ENCODE measurements at places on chromosomes 12 and 14.
A peak's percentile ranks its signal among the peaks of the same experiment; 100 is the strongest.

- H3K4me3 ChIP-seq = no peak overlapping the region
- H3K27me3 ChIP-seq = no peaks in the 10 kb centered on the region
- H3K36me3 ChIP-seq = no peaks in the 10 kb centered on the region
These were observed 74.9 kb downstream of the VWF start for GRCh38 chr12:6049587-6049986.

GRCh38 chr14:51993285-51993920, 4.1 kb downstream of the RTRAF start:
- no peak overlapping the region for H3K27ac ChIP-seq
- H3K27me3 ChIP-seq = no peaks in the 10 kb centered on the region
- peaks cover 48% of the 10 kb centered on the region for H3K36me3 ChIP-seq
- H3K4me1 ChIP-seq = peaks cover 17% of the 10 kb centered on the region
- no peak for DNase-seq
- H3K4me3 ChIP-seq = no peak overlapping the region

- no peak for DNase-seq
- no peaks in the 10 kb centered on the region for H3K4me1 ChIP-seq
- H3K36me3 ChIP-seq = no peaks in the 10 kb centered on the region
- no peak overlapping the region for H3K4me3 ChIP-seq
These were observed 69.6 kb downstream of the NINJ2 start for GRCh38 chr12:593396-594270.

DNA sequence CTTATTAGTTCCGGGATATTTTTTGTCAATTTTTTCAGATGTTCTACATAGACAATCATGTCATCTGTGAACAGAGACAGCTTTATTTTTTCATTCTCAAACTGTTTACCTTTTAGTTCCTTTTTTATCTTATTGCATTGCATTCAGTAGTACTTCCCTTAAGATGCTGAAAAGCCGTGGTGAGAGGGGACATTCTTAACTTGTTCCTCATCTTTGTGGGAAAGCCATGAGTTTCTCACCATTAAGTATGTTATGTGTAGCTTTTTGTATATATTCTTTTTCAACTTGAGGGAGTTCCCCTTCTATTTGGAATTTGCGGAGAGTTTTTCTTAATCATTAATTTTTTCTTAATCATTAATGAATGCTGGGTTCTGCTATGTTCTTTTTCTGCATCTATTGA, 1727.1 kb upstream of the SEL1L start:
- no peak for DNase-seq
- H3K27me3 ChIP-seq = no peaks in the 10 kb centered on the region
- H3K36me3 ChIP-seq = no peaks in the 10 kb centered on the region
- no peak overlapping the region for H3K4me3 ChIP-seq

- DNase-seq = no peak
- no peak overlapping the region for H3K4me3 ChIP-seq
- no peaks in the 10 kb centered on the region for H3K4me1 ChIP-seq
- no peak overlapping the region for H3K27ac ChIP-seq
- H3K27me3 ChIP-seq = peaks cover 3% of the 10 kb centered on the region
These were observed 193.5 kb upstream of the CNOT2 start for GRCh38 chr12:70049596-70050360.

- no peaks in the 10 kb centered on the region for H3K36me3 ChIP-seq
- H3K4me3 ChIP-seq = no peak overlapping the region
- H3K27ac ChIP-seq = no peak overlapping the region
- H3K27me3 ChIP-seq = no peaks in the 10 kb centered on the region
These were observed 107.8 kb downstream of the VCPKMT start for GRCh38 chr14:50008562-50008961.

GRCh38 chr12:6883683-6884082, 10.6 kb upstream of the SPSB2 start:
- no peaks in the 10 kb centered on the region for H3K4me1 ChIP-seq
- no peak for DNase-seq
- no peaks in the 10 kb centered on the region for H3K27me3 ChIP-seq
- no peak overlapping the region for H3K4me3 ChIP-seq
- H3K27ac ChIP-seq = no peak overlapping the region

DNA sequence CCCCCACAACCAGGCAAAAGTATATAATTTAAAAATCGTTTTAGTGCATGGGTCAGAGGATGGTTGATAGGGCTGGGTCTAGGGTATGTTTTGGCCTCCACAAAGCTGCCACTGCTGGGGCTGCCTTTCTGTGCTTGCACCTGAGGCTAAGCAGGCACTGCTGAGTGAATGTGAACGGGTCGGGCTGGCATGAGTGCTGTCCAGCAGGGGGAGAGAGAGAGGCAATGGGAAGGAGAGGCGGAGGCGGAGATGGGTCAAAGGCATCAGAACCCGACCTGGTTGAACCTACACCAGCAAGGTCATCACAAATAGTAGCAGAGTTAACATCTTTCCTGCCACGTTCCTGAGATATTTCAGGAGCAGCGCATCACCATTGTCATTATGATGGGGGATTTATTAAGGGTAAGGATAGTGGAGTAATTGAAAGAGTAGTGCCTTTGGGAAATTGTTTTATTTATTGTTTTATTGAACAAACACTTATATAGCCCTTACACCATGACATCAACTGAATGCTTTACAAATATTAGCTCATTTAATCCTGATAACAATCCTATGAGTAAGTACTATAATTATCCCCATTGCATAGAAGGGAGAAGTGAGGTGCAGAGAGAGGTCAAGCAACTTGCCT, 5.8 kb upstream of the NRXN3 start:
- no peak overlapping the region for H3K4me3 ChIP-seq
- no peaks in the 10 kb centered on the region for H3K4me1 ChIP-seq
- no peak overlapping the region for H3K27ac ChIP-seq
- no peaks in the 10 kb centered on the region for H3K36me3 ChIP-seq

GRCh38 chr14:89767131-89767530, 187.4 kb downstream of the EFCAB11 start:
- no peaks in the 10 kb centered on the region for H3K27me3 ChIP-seq
- no peak overlapping the region for H3K27ac ChIP-seq
- peak; percentile 13 for DNase-seq
- H3K4me1 ChIP-seq = peaks cover 21% of the 10 kb centered on the region
- no peak overlapping the region for H3K4me3 ChIP-seq

DNA sequence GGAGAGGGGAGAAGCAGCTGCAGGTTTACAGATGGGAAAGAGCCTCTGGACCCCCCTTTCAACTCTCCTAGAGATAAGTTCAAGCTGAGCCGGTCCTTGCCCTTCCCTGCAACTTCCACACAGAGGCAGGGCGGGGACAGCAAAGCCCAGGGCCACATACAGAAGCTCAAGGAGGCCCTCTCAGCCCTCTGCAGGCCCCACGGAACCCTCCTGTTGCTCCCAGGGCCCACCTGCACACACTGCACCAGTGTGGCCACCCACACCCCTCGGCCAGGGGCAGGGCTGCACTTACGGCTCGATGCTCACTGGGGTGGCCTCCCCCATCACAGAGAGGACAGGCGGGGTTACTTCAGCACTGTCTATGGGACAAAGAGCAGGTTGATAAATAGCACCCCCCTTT, 13.0 kb upstream of the PNMA1 start:
- H3K4me3 ChIP-seq = no peak overlapping the region
- H3K27me3 ChIP-seq = no peaks in the 10 kb centered on the region
- H3K36me3 ChIP-seq = peaks cover 95% of the 10 kb centered on the region
- DNase-seq = no peak
- peaks cover 43% of the 10 kb centered on the region for H3K4me1 ChIP-seq

GRCh38 chr12:122726080-122726558, 4.5 kb downstream of the HCAR1 start:
- no peak overlapping the region for H3K27ac ChIP-seq
- H3K4me1 ChIP-seq = peaks cover 14% of the 10 kb centered on the region
- no peaks in the 10 kb centered on the region for H3K27me3 ChIP-seq
- H3K36me3 ChIP-seq = no peaks in the 10 kb centered on the region
- peak; percentile 43 for DNase-seq

All from CD4-positive, alpha-beta T cell (primary cell).